ENCODE measurements at places on chromosomes 1 and 21. TPM values are rescaled to one million over a fixed set of nuclear protein-coding genes. Genes with fewer than 3 reads are reported as not detected.

Gene AADACL3
- total RNA-seq: not detected

Gene SLC44A5
- 0.09 TPM for total RNA-seq

Gene ITLN1
- not detected for total RNA-seq

Gene NUP133
- total RNA-seq: 33.9 TPM

Gene INAVA
- total RNA-seq: 0.18 TPM

Gene ZBTB8B
- total RNA-seq: not detected

Gene APCS
- total RNA-seq: not detected

Gene FRRS1
- total RNA-seq: 23.8 TPM

Gene PPIAL4G
- total RNA-seq: not detected

Gene HHIPL2
- total RNA-seq: 1.5 TPM

Gene SLC1A7
- total RNA-seq: 1.00 TPM

Gene CATSPERE
- 1.0 TPM for total RNA-seq

Gene TRPM2
- under 0.01 TPM for total RNA-seq

Gene PTAFR
- total RNA-seq: not detected

Gene MTMR11
- 2.4 TPM for total RNA-seq

Gene MSH4
- 0.46 TPM for total RNA-seq

Gene CHI3L2
- 1.4 TPM for total RNA-seq

Gene RAP1GAP
- total RNA-seq: 0.18 TPM

Gene TMEM125
- total RNA-seq: not detected

Gene IFNLR1
- not detected for total RNA-seq

Gene KRTAP13-1
- not detected for total RNA-seq

Gene SPRR3
- total RNA-seq: not detected

Gene CASZ1
- under 0.01 TPM for total RNA-seq

Gene GCSAML
- total RNA-seq: not detected

Gene ZNF648
- not detected for total RNA-seq

Gene GFI1
- total RNA-seq: under 0.01 TPM

Gene PPM1J
- total RNA-seq: 0.55 TPM

Gene TPTE
- total RNA-seq: not detected

Gene TIMM17A
- total RNA-seq: 70.2 TPM

Gene PRAMEF4
- not detected for total RNA-seq

Gene DMRTA2
- 0.09 TPM for total RNA-seq

Gene AKT3
- total RNA-seq: 23.5 TPM

Gene GNAT2
- 0.28 TPM for total RNA-seq

Gene ITLN2
- total RNA-seq: not detected

Gene LCE1F
- total RNA-seq: not detected

Gene LCE2A
- total RNA-seq: not detected

Gene MPL
- total RNA-seq: not detected

Gene TLCD4
- 0.85 TPM for total RNA-seq

Gene VHLL
- 0.28 TPM for total RNA-seq

Gene ANXA9
- total RNA-seq: 0.28 TPM

Gene TRIM58
- 0.18 TPM for total RNA-seq

Gene PRAMEF15
- not detected for total RNA-seq
